ENCODE measurements at places on chromosomes 2 and 18.

GRCh38 chr2:168350380-168350779, 103.0 kb upstream of the STK39 start:
- no peak for DNase-seq

- no peak for DNase-seq
Measured at GRCh38 chr2:187774551-187775071, 220.4 kb upstream of the TFPI start.

- DNase-seq: no peak
Measured at GRCh38 chr2:60880643-60881046, 729 bp upstream of the REL start.

DNA sequence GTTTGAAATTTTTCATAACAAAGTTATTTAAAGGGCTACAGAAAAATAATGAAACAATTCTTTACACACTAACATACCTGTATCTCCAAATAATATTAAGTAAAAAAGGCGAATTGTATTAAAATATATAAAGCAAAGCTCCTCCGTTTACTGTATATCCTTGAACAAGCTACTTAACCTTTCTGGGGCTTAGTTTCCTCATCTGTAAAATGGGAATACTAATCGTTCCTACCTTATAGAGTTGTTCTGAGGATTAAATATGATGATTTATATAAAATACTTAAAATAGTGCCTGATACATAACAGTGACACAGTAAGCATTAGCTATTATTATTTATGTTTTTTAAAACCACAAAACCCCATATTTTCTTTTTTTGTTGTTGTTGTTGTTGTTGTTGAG, 13.3 kb downstream of the SLC25A12 start:
- DNase-seq: no peak

- DNase-seq: no peak
Measured at GRCh38 chr2:240306185-240306584, 129.3 kb upstream of the GPC1 start.

GRCh38 chr2:191066197-191066918, 52.4 kb upstream of the STAT1 start:
- no peak for DNase-seq

DNA sequence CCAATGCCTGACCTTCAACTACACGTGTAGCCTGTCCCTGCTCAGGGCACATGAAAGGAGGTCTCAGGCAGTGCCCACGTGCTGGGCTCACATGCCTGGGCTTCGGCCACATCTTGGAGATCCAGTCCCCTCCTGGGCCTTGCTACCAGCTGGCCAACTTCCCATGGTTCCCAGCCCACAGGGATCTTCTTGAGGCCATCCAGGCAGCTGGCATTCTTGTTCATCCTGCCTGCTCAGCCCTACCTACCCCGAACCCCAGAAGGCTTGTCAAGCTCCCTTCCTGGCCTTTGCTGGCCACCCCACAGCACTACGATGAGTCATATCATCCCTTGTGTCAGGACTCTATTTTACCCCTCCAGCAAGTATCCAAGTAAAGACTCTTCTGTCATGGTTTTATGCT, 97.1 kb downstream of the ZBTB7C start:
- DNase-seq: no peak

GRCh38 chr2:22557406-22557805, 827.6 kb upstream of the KLHL29 start:
- DNase-seq: no peak

DNA sequence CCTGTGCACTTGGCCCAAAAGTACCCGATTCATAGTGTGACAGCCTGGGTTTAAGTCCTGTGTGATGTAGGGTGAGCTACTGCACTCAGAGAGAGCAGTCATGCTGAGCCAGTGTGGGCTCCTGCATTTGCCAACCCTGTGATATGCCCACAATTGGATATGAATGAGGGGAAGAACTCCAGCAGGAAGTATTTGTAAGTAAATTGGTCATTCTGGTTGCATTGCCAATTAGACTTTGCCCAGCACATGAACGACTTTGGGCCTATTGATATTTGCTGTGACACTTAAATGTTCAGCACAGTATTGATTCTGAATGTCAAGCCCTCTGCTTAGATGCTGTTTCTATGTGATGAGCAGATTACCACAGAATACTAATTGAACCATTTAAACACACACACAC, 570.9 kb downstream of the PIK3C3 start:
- DNase-seq: no peak

- DNase-seq: no peak
Measured at GRCh38 chr2:241571821-241572620, 13.5 kb downstream of the BOK start.

- no peak for DNase-seq
Measured at GRCh38 chr2:47719099-47719498, 63.8 kb upstream of the MSH6 start.

GRCh38 chr2:4618141-4618540, 914.8 kb downstream of the DCDC2C start:
- DNase-seq: no peak

DNA sequence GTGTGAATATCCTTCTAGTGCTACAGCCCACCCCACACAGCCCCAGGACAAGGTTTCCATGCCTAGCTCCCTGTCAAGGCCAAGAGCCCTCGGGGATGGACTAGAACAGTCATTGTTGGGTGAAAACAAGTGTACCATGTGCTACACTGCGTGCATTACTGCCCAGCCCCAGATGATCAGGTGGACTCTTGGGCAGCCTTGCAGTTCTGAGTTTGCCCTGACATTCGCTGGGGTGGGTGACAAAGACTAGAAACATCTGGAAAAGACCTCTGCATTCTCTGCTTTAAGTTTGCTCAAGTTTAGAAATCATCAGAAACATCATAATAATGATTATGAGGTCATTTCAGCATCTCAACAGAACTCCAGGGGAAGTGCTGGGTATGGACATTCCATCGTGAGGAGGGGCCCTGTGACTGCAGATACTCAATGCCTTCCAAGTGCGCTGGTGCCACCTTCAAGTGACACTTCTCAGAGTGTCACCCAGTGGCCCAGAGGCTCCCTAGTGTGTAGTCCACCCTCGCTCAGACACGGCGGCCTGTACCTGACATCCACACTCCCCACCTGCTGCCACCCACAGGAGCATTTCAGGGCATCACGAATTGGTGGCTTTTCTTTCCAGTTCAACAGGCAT, 5.3 kb upstream of the PXDN start:
- no peak for DNase-seq

DNA sequence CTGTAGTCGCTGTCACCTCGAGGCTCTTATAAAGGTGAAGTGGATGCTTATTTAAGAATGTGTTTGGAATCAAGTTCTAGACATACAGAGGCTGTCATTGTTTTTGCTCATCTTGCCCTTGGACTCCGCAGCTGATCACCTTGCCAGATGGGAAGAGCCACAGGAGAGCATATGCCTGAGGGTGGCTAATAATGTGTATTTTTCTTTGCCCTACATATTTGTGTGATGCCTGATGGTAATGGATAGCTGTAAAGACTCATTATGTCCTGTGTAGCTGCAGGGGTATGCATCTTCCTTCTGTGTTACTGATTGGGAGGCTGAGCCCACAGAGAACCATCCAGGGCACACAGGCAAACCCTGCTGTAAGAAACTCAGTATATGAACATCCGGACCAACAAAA, 61.7 kb downstream of the PRKCE start:
- DNase-seq: no peak

DNA sequence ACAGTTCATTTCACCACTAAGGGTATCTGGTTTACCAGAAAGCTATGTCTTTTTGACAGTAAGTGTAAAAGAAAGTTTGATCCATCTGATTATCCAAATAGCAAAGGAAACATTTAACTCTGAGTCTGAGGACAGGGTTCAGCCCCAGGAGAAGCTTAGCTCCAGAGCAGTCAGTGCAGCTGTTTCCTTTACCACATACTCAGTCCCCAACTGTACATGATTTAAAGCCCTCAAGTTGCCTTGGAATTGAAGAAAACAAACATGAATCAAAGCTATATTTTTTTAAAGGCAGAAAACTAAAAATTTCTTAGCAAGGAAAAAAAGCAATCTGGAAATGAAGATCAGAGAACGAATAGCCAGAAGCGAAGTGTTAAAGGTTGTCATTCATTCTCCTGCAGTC, 746.0 kb downstream of the METTL4 start:
- no peak for DNase-seq
